ENCODE measurements at places on chromosomes 6 and 20.

DNA sequence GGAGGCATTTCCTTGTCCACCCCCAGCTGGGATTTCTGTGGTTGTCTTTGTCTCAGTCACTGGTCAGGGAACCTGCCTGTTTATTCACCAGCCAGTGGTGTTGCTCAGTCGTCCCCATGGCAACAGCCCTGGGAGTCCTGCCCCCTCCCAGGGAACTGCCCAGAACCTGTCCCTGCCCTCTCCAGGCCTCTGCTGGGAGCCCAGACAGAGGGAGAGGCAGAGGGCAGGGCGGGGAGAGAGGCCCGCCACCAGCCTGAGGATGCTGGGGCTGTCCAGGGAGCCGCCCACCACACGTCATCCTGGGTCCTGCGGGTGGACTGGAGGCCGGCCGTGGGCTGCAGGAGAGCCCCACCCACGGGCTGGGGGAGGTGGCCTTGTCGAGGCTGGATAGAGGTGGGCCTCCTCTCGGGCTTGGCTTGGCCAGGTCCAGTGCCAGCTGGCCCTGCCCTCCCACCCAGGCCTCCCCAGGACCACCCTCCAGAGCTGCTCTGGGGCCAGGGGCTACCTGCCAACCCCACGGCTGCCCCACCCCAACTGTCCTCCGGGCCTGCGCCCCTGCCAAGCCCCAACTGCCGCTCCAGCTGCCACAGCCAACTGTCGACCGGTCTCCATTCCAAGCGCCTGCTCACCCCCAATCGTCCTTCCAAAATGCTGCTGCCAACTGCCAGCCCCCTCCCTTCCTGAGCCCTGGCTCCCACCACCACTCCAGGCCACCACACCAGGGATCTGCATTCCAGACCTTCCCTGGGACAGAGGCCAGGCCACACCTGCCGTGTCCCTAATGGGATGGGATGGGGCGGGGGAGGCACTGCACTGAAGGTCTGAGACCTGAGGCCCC, 4.2 kb upstream of the ZBTB46 start:
- DNase-seq: no peak

GRCh38 chr6:130781557-130781956, 45.6 kb upstream of the SMLR1 start:
- DNase-seq: no peak

- DNase-seq: no peak
Measured at GRCh38 chr20:38111366-38112232, 53.5 kb downstream of the TGM2 start.

DNA sequence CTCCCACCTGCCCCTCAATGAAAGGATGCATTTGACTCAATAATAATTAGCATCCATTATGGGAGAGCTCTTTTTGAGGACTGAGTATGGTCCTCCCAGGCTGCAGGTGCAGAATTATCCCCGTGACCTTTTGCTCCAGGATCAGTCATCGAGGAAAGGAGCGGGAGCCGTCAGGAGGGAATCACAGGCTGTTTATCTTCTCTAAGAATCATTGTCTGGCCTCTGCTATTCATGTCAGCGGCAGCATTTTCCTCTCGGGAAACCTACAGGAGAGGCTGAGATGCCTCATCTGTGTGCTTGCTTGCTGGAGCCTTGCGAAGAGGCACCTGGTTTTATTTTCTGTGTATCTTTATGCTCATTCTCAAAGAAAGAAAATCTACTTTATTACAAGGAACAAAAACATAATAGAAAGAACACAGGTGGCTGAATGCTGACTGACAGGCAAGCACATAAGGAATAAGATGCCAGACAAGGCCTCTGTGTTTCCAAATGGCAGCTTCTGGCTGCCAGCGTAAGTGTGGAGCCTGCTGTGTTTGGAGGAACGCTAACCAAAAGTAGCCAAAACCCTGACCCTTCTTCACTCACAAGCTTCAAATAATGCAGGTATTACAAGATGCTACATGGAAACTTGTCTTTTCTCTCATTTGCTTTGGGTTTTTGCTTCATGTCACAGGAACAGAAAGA, 539.1 kb upstream of the MARCKS start:
- no peak for DNase-seq

DNA sequence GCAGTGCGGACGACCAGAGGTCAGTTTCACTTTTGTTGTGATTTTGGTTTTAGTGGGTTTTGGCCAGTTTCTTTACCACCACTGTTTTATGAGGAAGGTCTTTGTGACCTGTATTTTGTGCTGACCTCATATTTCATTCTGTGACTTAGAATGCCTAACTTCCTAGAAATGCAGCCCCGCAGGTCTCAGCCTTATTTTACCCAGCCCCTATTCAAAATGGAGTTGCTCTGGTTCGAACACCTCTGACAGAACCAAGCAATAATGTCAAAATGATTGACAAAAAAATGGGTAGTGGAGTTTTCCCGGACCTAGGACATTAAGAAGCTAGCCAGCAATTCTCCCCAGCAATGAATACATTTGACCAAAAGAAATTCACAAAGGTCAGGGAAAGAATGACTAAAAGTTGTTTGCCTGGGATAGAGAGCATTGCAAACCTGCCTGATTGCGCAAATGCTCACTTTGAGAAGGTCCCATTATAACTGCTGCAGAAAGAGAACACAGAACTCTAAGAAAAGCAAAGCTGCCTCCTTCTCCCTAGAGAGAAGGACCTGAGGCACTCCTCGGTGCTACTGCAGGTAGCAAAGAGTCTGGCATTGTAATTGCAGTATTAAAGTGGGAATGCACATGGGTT, 288.8 kb downstream of the ADGB start:
- no peak for DNase-seq

GRCh38 chr6:79048611-79049010, 29.4 kb downstream of the PHIP start:
- no peak for DNase-seq

DNA sequence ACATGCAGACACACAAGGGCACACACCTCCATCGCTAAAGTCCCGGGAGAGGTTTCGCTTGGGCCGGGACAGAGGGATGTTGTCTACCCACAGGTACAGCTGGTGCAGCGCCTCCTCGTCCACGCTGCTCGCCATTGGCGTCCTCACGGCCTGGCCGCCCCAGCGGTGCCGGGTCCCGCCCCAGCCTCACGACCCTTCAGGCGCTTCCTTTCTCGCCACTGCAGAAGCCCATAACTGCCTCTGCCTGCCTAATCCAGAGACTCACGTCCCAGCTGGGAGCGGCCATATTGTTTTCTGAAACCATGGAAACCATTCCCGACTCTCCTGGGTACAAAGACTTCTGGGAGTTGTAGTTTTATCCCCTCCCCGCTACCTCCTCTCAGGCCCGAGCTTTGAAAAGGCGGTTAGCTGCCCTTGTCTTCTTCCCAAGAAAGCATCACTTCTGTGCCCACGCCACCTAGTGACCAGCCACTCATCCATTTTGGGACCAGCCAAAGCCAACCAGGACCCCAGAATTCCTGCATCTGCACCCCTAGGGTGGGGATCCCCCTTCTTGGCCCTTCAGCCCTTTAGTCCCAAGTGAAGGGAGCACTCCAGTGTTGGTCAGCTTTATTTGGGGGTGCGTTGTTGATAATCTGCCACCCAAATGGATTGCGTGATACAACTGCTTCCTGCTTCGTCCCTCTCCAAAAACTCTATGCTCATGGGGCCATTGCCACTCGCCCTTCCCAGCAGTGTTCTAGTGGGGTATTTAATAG, at the start of gene SPEF1:
SPEF1 (minus strand) TSS at position 296 of the 758 bp plus-strand sequence; CDS start at position 135, 161 bp downstream.
- DNase-seq: no peak

DNA sequence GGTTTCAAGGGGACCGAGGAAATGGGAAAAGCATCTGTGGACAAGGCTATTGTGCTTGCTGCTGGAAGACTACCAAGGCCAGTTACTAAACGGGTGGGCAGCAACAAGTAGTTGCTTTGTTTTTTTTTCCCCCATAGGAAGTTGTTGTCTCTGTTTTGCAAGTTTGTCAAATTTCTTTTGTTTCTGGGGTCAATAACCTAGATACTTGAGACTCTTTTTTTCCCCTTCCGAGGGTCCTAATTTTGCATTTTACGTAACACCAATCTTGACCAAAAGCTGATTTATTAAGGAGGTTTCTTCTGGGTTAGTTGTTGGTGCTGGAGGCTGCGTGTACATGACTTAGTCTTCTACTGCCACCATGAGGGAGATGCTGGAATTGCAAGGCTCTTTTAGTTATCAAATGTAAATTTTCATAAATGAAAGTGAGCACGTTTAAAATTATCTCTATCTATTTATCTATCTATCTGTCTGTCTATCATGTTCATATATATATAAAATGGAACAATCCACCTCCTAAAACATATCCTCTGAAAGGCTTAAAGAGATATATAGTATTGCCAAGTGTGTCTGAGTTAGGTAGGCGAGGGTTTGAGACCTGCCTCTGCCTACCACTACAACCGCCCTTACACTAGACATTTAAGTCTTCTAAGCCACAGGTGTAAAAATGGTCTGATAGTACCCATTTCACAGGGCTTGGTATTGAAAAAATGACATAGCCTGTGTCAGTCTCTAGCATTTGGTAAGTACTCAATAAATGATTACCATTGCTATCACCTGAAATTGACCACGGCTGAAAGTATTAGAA, 60.2 kb downstream of the GCLC start:
- peak; percentile 22 for DNase-seq

GRCh38 chr6:73519926-73520687, 725 bp downstream of the EEF1A1 start:
- DNase-seq: peak; percentile 70

GRCh38 chr6:147154454-147154853, 49.8 kb upstream of the STXBP5 start:
- DNase-seq: no peak

- no peak for DNase-seq
Measured at GRCh38 chr6:15948930-15949900, 179.7 kb upstream of the MYLIP start.

GRCh38 chr6:151340219-151340978, 51.0 kb downstream of the ZBTB2 start:
- no peak for DNase-seq

DNA sequence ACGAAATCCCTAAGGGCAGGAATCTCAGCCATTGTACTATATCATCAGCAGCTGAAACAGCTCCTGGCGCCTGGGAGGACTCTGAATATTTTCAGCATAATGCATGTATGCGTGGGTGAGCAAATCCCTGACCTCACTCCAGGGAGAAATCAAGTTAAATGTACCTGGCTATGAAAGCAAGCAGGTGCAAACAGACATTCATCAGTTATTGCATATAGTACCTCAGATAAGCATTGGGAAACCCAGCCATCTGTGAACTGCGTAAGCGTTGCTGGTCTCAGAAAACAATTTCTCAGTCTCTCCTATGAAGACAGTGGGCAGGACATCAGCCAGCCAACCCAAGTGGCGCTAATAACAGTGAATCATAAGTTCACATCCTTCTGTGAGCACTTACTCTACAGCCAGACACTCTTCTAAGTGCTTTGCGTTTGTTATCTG, 622.6 kb downstream of the EPM2A start:
- no peak for DNase-seq

DNA sequence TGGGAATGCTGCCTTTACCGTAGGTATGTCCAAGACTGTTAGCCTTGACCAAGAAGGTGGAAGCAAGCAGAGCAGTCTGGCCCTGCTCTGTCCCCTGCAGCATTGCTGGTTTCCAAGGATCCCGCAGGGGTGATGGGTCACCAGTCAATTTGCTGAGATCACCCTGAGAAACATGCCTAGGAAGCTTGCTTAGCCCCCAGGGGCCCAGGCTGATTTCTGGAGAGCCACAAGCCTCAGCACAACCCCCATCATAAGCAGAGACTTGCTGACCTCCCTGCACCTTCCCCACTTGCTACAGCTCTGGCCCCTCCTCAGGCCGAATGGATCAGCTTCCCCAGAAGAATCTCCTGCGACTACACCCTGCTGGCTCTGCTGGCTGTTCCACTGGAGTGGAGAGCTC, 21.5 kb downstream of the ARHGAP40 start:
- no peak for DNase-seq

GRCh38 chr6:112909781-112910180, 562.7 kb downstream of the RFPL4B start:
- no peak for DNase-seq
